ENCODE measurements at places on chromosomes 1 and 21.

DNA sequence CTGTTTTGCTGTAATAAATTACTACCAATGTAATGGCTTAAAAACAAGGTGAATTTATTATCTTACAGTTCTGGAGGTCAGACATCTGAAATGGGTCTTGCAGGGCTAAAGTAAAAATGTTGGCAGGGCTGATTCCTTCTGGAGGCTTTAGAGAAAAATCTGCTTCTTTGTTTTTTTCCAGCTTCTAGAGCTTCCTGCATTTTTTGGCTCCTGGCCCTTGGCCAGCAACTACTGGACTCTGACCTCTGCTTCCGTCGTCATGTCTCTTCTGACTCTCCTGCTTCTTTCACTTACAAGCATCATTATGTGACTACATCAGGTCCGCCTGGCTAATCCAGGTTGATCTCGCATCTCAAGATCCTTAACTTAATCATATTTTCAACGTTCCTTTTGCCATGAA lies 350.9 kb downstream of the S1PR1 start:
- no peak for DNase-seq

- DNase-seq, result no peak
Measured at GRCh38 chr1:95954585-95954984, 720.6 kb downstream of the RWDD3 start.

DNA sequence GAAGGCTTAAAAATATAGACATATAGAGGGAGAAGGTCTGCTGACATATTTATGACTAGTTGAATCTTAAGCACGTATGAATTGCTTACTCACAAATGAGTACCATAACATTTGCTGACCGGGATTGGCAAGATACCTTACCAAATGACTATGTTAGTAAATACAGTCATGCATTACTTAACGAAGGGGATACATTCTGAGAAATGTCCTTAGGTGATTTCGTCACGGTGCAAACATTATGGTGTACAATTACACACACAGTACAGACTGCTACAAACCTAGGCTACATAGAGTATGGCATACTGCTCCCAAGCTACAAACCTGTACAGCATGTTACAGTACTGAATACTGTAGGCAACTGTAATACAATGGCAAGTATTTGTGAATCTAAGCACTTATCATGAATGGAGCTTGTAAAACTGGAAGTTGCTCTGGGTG lies 19.4 kb upstream of the UBE2U start:
- no peak for DNase-seq

GRCh38 chr1:51285055-51285454 lies 45.3 kb downstream of the TTC39A start:
- no peak for DNase-seq

DNA sequence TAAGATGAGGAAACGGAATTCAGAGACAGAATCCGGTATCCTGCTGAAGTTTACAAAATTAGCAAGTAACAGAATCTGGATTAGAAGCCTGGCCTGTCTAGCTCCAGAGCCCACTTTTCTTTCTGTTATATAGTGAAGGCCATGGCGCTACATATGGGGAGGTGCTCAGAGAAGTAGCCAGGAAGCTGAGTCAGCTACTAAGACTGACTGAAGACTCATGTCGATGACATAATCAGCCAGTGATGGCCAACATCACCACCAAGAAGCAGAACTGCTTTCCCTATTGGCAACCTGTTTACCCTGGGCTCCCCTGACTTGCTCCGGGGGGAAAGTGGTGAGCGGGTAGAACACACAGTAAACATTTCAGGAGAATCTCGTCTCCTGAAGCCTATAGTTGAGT lies 18.8 kb downstream of the LRRC52 start:
- DNase-seq, result no peak

DNA sequence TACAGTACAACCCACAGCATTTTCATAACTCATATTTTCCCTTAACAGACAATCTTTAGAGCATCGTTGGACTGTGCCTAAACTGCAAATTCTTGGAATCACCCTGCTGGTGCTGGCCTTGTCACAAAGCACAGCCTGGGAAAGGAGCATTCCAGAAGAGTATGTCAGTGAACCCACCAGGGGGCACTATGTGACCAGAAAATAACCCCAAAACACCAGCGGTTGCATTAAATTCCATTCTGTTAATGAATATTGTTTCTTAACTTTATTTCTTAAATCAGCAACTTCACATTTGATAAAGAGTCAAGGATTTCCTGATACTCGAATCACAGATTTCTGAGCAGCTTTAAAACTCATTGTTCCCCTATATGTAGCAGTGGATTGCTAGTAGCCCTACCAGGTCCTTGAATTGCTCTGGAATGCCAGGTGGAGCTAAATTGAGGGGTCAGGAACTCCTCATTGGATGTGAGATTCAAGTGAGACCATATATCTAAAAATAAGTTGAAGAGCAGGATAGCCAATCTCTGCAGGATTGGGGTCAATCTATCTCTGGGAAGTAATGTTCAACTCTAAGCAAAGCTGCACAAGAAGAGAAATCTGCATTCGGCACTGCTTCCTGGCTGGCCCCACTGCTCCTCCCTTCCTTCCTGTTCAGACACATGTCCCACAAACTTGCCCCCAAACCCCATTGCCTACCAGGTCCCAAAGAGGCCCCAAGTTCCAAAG lies 12.7 kb upstream of the RAB4A start:
- peak; percentile 33 for DNase-seq
